ENCODE measurements at places on chromosomes 5 and 9. TPM values are rescaled to one million over a fixed set of nuclear protein-coding genes. Genes with fewer than 3 reads are reported as not detected.

TMEM232 gene
- total RNA-seq, result 0.25 TPM

DNA sequence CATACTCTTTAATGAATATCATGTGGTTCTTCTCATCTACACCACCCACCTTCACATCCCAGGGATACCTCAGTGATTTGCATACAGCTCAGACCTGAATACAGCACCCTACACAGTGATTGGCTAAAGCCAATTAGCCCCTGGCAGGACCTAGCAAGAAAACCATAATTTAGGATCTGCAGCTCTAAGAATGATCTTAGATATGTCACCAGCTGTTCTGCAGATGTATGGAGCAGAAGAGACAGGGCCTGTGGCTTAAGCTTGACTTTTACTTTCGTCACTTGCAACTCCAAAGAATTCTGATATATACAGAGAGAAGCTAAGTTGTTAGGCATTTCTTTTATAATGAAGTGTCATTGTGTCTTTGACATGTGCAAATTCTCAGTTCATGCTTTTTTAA is 483.2 kb upstream of the C9orf72 start:
- no peak for DNase-seq

- DNase-seq, result no peak
These were observed 51.7 kb downstream of the GPBP1 start for GRCh38 chr5:57225553-57225952.

GRCh38 chr5:16467363-16468219 is 2.0 kb upstream of the ZNF622 start:
- DNase-seq, result no peak

DNA sequence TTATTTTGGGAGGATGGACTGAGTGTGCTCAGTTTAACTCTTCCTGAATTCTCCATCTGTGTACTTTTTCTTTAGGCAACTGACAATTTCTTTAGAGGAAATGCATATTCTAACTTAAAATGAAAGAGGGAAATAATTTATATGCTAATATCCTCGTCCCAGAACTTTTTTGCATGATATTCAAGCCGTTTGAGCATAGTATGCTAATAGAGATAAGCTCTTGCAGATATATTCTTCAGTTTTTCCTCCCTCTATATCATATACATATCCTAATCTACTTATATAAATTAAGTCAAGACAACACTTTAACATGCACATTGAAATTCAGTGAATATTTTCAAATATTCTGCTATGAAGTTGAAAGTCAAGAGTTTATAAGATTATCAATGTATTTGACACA is 84.7 kb downstream of the YTHDC2 start:
- no peak for DNase-seq

TAF1L gene
- total RNA-seq, result not detected

DNA sequence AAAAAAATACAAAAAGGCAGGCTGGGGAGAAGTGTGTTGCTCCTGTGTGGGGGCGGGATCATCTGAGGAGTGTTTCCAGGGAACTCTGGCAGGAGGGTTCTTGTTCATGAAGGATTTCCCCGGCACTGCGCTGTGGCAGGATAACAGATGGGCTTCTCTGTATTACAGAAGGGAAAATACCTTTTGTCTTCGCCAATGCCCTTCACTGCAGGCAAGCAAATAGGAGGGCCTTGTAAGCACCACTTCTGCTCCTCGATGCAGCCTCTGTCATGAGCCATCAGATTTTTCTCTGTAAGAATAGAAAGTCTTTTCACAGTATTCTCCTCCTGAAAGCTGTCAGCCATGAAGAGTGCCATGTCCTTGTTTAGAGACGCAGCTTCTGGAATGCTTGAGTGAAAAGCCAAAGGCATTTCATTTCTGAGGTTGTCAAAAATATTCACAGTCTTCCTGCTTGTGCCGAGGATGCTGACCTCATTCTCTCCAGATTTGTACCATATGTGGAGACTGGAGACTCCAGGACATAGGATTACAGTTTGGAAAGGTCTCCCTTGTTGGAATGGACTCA is 294.0 kb downstream of the YTHDC2 start:
- no peak for DNase-seq

- DNase-seq, result no peak
These were observed 15.5 kb upstream of the FBXO38 start for GRCh38 chr5:148368299-148368698.

Data from activated naive CD4-positive, alpha-beta T cell treated with anti-CD3 and anti-CD28 coated beads, Interleukin-2, amount 50 U/mL, for 72 hours (primary cell).